ENCODE measurements at places on chromosomes 16 and 17.

GRCh38 chr16:28260193-28260592 is 32.1 kb upstream of the SBK1 start:
- no peak for DNase-seq

- no peak for DNase-seq
These were observed 6.2 kb upstream of the TMEM92 start for GRCh38 chr17:50268026-50268425.

GRCh38 chr17:17171186-17171585 is 34.9 kb downstream of the PLD6 start:
- no peak for DNase-seq

DNA sequence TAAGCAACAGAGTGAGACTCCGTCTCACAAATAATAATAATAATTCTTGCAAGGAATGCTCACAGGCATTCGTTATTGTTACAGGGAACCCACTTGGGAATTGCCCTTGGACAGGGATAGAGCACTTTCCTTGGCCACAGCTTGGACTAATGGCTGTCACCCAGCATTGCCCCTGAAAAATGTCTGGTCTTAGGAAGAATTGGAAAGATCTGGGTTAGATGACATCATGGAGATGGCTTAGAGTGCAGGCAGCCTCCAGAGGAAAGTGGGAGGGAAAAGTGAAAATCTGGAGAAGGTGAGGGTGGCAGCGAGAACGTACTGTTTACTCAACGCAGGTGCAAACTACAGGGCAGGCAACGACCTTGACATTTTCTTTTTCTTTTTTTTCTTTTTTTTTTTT is 59.3 kb upstream of the MRTFB start:
- DNase-seq = no peak

- no peak for DNase-seq
These were observed 269.3 kb upstream of the TBX2 start for GRCh38 chr17:61130330-61130729.

- DNase-seq = no peak
These were observed 15.9 kb downstream of the CACNA1H start for GRCh38 chr16:1168837-1169236.

All from stimulated activated CD8-positive, alpha-beta memory T cell treated with anti-CD3 and anti-CD28 coated beads, Interleukin-4, amount 100 ng/mL, for 1 hour (primary cell).